NCI-H187 (cell line): ENCODE measurements at places on chromosomes 3 and 15.

GRCh38 chr15:29208352-29208751 lies 61.3 kb downstream of the NSMCE3 start:
- no peak for DNase-seq

DNA sequence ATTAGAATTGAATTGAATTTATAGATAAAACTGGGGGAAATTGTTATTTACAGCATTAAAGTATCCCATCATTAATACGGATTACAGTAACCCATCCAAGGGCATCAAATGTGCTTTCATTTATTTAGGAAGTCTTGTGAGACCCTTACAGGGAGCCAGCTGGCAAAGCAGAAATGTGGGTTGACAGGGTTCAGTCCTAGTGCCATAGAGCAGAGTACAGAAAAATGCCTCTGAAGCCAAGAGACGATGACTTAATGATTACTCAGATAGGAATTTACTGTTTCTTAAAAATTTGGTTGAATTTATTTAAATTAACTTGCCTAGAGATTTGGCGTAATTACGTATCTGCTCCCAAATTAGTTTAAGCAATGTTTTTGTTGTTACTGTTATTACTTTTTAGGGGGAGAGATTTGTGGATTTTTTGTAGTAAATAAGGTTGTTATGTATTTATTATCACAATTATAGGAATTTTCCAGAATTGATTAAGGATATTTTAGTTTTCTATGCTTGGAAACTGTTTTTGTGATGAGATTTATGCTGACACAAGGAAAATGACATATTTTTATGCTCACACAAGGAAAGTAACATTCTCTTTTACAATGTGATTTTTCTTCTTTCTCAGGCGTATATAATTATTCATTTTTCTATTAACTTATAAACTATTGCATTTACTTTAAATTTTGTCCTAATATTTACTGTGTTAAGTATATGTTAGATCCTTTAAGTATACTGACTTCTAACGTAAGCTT lies 152.0 kb downstream of the EPHA6 start:
- no peak for DNase-seq

DNA sequence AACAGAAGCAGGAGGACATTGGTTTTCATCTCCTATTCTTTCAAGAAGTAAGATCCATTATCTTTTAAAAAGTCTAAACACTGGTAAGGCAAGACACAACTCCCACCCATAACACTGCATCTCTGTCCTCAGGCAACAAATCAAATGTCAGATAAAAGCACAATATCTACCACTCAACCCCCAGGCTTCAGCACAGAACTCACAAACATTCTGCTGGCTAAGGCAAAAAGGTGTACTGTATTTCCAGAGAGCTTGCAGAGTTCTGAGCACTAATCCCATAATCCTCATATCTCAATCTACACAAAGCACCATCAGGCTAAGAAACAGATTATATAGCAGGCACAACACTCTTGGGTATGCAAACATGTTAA lies 20.9 kb downstream of the RAF1 start:
- no peak for DNase-seq

DNA sequence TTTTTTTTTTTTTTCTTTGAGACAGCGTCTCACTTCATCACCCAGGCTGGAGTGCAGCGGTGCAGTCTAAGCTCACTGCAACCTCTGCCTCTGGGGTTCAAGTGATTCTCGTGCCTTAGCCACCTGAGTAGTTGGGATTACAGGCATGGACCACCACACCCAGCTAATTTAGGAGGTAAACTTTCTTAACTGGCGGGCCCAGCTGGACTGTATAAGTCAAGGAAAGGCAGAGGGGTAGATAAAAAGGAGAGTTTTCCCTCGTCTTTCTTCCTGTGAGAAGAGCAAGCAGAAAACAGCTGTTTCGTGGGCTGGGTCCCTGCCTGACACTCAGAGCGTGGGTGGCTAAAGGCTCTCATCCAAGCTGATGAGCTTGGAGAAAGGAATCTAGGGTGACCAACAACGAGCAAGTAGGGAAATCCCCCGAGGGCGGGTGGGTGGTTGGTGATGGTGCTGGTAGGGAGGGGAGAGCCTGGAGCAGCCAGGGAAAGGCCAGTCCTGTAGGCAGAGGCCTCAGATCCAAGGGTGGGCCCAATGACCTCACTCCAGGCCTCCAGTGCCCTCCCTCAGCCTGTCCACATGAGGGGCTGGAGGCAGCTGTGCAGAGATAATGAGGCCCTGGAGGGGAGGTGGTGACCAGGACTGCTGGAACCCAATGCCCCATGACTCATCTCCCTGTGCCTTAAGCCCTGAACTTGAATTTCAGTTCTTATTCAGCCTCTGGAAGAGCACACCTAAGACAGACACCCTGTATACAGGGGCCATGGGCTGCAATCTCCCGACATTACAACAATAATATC lies 43.1 kb upstream of the LIMD1 start:
- no peak for DNase-seq

GRCh38 chr3:159273608-159274007 lies 471.8 kb downstream of the MFSD1 start:
- DNase-seq: no peak

- no peak for DNase-seq
Measured at GRCh38 chr3:111465081-111465670, 76.8 kb upstream of the CD96 start.

GRCh38 chr15:69523010-69524001 lies 70.7 kb downstream of the RPLP1 start:
- DNase-seq: peak; percentile 34

- DNase-seq: no peak
Measured at GRCh38 chr3:195699388-195699771, 21.4 kb upstream of the MUC20 start.

GRCh38 chr15:89221543-89221942 lies at the start of gene RLBP1:
RLBP1 (minus strand) TSS chr15:89221579; CDS start chr15:89218975, 2,604 bp downstream.
- no peak for DNase-seq

GRCh38 chr15:52857937-52858781 lies 68.0 kb upstream of the ONECUT1 start:
- no peak for DNase-seq

- no peak for DNase-seq
Measured at GRCh38 chr3:73609655-73610054, 15.1 kb downstream of the PDZRN3 start.

GRCh38 chr3:73719413-73719851 lies 94.7 kb upstream of the PDZRN3 start:
- DNase-seq: no peak

DNA sequence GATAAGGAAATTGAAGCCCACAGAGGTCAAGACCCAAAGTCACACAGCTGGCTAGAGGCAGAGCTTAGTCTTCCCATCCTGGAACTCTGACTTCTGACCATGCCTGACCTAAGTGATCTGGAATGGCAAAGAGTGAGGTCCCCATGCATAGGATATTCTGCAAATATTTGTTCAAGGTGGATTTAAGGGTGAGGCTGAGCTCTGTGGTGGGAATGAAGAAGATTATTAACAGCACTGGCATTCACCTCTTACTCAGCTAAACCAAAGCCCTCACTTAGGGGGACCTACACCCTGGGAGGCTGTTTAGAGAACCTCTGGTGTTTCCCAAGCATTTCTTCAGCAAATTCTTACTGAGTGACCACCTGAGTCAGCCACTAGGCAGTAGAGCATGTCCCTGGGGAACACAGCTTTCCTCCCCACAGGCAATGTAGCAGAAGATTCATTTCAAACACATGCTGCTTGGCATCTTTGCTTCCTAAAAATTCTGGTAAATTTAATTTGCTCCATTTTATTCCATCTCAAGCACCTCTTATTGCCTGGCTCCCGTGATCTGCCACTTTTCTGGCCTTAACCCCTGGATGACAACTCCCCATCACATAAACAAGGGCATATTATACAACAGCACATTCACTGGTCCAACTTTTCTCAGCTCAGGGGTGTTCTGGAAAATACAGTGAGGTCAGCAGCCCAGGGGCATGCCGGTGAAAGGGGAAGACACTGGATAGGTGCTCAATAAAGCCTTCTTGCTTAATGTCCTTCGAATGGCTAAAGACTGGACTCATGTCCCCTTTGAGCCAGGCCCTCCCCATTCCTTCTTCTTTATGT lies 176.0 kb downstream of the ABHD5 start:
- DNase-seq: no peak

- no peak for DNase-seq
Measured at GRCh38 chr3:29311795-29312194, 30.9 kb downstream of the RBMS3 start.

DNA sequence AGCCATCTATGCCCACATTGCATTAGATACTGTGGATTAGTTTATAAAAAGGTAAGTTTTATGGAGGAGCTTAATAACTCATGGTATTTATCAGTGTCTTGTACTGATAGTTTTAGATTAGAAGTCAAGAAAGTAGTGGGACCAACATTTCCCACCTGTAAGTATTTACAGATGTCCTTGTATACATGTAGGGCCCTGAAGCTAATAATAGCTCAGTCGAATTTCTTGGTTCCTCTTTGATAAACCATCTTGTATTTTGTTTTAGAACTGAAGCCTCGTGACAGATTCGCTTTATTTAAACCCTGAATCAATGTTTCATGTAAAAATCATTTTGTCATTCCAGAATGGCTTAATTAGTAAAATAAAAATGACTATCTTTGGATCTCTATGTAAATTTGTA lies 73.4 kb downstream of the CRYBG3 start:
- DNase-seq: no peak

DNA sequence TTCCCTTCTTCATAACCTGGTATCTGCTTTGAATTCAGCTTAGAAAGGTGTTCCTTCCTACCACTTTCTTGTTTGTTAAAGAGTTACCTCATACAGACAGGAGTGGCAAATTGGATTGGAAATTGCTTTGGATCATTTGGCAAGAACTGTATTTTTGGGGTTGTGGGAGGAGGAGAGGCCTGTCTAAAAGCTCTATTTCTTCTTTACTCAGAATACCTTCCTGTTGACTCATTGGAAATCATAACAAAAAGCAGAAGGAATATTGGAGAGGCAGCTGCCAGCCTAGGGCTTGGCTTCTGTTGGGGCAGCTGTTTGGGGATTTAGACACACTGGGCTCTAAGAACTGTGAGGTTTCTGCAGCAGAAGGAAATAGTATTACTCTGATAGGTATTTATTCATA lies 14.2 kb downstream of the IQGAP1 start:
- no peak for DNase-seq

- DNase-seq: no peak
Measured at GRCh38 chr3:144162042-144162441, 190.4 kb downstream of the DIPK2A start.

GRCh38 chr15:85564686-85565085 lies 184.3 kb downstream of the AKAP13 start:
- DNase-seq: no peak

GRCh38 chr3:2950159-2950558 lies 160.0 kb downstream of the IL5RA start:
- DNase-seq: no peak

DNA sequence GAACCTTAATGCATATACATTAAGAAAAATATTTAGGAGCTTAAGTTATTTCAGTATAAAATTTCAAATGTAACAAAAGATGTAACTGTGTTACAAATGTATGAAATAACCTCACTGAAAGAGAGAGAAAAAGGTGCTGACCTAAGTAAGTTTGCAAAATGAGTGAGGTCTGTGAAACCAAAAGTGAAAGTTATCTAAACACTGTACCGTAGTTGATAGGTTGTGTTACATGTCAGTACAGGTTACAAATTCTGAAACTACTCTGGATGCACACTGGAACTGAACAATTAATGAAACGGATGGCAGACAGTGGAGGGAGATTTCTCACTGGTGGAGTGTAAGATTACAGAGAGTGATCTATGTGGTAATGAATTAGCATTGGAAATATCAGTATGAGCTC lies 420.7 kb downstream of the ZNF385D start:
- DNase-seq: no peak

DNA sequence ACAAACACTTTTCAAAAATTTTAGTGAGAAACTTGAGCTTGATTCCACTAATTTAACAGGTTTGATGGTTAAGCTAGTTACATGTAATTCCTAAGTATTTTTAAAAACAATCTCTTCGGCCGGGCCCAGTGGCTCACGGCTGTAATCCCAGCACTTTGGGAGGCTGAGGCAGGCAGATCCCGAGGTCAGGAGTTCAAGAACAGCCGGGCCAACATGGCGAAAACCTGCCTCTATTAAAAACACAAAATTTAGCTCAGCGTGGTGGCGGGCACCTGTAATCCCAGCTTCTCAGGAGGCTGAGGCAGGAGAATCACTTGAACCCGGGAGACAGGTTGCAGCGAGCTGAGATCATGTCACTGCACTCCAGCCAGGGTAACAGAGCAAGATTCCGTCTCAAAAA lies 25.3 kb downstream of the TRA2B start:
- DNase-seq: no peak

DNA sequence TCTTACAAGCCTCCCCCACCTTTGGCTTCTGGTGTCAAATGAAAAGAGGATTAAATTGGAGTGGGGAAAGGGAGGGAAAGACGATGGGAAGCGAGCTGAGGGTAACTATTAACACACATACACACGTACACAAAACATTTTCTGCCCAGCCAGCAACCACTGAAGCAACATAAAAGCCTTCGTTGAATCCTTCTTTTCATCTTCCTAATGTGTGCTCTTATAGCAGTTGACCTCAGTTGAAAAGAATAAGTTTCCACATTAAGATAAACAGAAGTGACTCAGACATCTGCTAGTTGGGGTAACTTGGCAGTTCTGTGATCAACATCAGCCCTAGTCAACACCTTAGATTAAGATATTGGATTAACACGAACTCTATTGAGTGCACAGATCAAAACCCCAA lies 558.5 kb downstream of the MECOM start:
- no peak for DNase-seq

GRCh38 chr3:25532431-25533162 lies 104.5 kb downstream of the RARB start:
- DNase-seq: no peak

- DNase-seq: peak; percentile 15
Measured at GRCh38 chr3:192906940-192907339, 10.7 kb downstream of the MB21D2 start.

GRCh38 chr3:149091983-149092382 lies 5.7 kb upstream of the HLTF start:
- DNase-seq: no peak

GRCh38 chr3:144142151-144142840 lies 170.7 kb downstream of the DIPK2A start:
- no peak for DNase-seq

DNA sequence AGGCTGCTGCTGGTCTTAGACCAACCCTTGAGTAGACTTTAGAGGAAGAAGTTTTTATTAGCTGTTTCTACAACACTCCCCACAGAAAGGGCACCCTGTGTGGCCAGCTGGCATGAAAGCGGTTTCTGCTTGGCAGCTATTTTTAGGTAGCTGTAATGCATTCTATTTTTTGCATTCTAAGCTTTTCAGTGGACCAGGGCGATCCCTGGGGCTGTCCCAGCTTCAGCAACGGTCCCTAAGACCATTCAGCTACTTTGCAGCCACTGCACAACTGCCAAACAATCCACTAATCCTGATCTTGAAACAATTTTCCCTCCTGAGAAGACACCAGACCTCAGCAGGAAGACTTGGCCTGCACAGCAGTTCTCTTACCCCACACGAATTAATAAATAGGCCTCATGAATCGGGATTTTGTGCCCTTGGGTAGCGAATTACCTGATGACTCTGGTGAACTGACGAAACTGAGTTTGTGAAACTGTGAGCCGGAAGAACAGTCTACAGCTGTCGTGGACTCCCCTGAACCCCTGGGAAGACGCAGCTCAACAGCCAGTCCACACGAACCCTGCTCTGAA lies 14.6 kb upstream of the TFRC start:
- DNase-seq: no peak
